ENCODE measurements at places on chromosomes 4 and X.

GRCh38 chr4:10461091-10461849 lies 4.0 kb upstream of the ZNF518B start:
- DNase-seq, result peak; percentile 75

GRCh38 chr4:109721033-109721432 lies 8.8 kb downstream of the PLA2G12A start:
- DNase-seq, result no peak

DNA sequence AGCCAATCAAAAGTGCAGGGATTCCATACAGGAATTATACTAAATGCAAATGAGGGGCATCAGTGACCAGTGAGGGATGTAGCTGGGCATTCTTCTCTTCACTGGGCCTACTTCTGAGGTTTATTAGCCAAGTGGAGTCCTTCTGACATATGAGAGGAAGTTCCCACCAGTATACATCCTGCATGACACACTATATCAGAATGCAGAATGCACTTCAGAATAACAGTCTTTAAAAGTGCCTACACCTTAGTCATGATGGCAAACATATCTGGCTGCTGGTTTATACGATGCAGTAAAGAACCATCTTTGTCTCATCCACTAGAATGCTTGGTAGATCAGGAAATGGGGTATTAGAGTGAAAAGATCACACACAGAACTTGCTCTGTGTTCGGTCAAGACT lies 180.3 kb upstream of the PPARGC1A start:
- DNase-seq, result no peak

- peak; percentile 58 for DNase-seq
Measured at GRCh38 chr4:173025131-173025530, 143.5 kb upstream of the GALNT7 start.

DNA sequence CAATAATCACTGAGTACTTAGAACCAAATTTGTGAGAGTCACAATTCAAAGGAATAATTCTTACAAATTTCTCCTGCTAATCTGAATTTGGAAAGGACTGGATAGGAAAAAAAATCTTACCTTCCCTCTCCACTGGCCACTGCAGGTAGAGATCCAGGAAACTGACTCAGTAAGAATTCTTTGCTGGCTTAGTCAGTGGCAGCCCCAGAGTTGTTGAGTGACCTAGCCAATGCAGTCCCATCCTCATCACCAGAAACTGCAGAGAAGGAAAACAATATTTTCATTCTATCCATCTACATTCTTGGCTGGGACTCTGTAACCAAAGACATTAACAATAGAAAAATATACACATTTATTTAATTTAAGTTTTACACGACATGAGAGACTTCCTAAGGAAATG lies 572.0 kb downstream of the ADGRL3 start:
- no peak for DNase-seq

- DNase-seq, result no peak
Measured at GRCh38 chr4:79609817-79610216, 201.8 kb upstream of the GK2 start.

GRCh38 chr4:166293556-166293955 lies 420.5 kb downstream of the TLL1 start:
- DNase-seq, result no peak

GRCh38 chr4:156154978-156155377 lies 201.3 kb upstream of the CTSO start:
- DNase-seq, result no peak

DNA sequence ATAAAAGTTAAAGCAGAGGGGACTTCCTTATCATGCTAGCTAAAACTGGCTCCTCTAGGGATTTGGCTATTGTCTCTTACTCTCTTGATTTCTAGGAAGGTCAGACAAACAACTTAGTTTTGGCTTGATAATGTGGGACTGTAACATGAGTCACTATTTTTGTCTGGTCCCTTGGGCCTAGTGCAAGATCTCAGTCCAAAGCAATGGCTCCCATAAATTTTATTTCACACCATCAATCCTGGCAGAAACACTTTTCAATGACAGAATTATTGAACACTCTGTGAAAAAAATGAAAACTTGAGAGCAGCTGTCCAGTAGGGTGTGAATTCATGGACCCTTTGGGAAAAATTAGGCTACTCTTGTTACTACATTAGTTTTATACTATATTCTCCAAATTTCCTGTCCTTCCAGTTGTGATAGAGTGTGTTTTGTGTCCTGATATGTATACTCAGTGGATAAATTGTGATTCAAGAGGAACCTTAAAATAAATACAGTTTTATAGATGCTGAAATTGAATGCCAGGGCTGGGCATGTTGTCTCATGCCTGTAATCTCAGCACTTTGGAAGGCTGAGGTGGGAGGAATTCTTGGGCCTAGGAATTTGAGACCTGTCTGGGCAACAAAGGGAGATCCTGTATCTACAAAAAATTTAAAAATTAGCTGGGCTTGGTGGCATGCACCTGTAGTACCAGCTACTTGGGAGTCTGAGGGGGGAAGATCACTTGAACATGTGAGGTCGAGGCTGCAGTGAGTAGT lies 10.8 kb upstream of the SNCA start:
- no peak for DNase-seq

GRCh38 chr4:117293784-117294183 lies 208.4 kb upstream of the TRAM1L1 start:
- no peak for DNase-seq

DNA sequence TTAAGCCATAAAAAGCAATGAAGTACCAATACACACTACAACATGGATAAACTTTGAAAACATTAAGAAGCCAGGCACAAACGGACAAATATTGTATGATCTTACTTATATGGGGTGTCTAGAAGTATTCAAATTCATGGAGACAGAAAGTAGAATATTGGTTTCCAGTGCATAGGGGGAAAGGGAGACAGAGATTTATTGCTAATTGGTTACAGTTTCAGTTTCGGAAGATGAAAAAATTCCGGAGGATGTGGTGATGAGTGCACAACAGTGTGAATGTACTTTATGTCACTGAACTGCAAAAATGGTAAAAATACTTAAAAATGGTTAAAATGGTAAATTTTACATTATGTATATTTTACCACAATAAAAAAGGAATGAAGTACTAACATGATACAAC lies 5.1 kb upstream of the PRDX4 start:
- no peak for DNase-seq

- DNase-seq, result no peak
Measured at GRCh38 chrX:71621603-71622002, 3.3 kb upstream of the CXCR3 start.

- DNase-seq, result no peak
Measured at GRCh38 chr4:38181286-38181685, 221.1 kb downstream of the PTTG2 start.

GRCh38 chr4:138736362-138736761 lies 279.2 kb upstream of the NOCT start:
- no peak for DNase-seq

DNA sequence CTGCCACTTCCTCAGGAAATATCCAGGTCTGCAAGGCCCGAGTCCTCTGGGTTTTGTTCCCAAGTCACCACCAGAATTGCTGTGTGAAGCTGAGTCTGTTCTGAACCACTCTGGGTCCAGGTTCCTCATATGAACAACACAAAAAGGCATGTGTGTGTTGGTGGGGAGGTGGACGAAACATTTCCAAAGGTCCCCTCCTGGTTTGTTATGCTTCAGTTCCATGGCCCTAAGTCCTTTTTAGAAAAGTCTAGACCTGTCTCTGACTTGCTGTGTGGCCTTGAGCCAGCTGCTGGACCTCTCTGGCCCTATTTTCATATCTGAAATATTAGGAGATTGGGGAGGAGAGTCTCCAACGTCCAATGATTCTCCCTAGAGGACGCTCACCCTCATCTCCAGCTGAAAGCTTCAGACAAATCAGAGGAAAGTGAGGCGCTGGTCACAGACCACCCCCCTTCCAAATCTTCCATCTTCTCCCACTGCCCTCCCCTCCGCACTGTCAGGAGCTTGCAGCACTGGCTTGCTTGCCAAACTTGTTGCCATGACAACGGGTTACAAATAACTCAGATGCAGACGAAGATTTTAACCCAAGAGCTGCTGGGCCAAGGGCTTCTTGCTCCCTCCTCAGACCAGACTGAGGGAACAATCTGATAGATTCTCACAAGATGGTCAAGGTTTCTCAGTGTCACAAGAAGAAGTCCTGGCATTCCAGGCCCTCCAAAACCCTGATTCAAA lies 64.5 kb downstream of the SMC1A start:
- DNase-seq, result no peak

DNA sequence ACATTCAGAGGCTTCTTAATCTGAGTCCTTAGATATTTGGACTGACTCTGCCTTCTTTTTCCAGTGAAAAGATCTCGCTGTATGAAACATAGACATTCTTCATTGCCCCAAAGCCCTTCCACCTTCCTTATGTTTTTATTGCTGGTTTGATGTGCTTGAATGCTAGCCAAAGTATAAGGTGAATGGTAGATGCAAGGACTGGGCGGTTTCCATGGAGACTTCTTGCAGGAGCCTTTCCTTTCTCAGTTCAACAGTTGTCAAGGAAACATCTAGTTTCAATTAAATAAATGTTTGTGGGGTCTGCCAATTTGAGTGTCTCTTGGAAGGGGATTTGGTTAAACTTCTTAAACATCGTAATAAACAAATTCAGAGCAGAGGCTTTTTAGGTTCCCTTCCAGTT lies 46.0 kb downstream of the REPS2 start:
- no peak for DNase-seq

- DNase-seq, result no peak
Measured at GRCh38 chr4:53195815-53196661, 169.8 kb downstream of the SCFD2 start.

GRCh38 chr4:128907981-128908380 lies 98.5 kb downstream of the JADE1 start:
- no peak for DNase-seq

DNA sequence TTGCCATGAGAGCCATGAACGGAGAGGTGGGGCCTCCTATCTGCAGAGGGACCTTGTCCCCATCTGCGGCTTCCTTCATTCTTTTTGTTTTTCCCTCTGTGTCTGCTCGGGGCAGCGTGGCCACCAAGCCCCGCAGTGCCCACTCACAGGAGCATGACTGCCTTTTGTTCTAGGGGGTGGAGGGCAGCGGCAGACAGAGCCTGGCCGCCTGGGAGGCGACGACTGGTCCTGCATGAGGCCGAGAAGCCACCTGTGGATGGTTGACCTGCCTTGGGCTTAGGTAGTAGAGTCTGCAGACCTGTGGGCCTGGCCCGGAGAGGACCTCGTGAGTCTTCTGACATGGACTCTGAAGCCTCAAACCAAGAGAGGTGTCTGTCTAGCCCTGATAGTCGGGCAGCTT lies 1.4 kb downstream of the RBM3 start:
- no peak for DNase-seq

DNA sequence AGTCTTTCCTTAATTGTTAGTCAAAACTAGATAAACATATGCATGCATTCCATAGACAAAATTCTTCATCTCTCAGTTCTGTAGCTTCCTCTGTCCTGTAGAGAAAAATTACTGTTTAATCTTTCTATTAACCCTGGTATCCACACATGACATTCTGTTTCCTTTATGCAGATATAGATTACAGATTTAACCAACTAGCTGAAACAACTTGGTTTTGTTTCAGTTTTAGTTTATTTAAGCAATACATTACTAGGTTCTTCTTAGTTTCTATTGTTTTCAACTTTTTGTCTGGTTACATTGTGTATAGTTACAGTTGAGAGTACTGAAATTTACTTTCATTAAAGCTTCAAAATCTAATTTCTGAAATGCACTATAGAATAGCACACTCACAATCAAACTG lies 933.9 kb upstream of the EPHA5 start:
- DNase-seq, result no peak

DNA sequence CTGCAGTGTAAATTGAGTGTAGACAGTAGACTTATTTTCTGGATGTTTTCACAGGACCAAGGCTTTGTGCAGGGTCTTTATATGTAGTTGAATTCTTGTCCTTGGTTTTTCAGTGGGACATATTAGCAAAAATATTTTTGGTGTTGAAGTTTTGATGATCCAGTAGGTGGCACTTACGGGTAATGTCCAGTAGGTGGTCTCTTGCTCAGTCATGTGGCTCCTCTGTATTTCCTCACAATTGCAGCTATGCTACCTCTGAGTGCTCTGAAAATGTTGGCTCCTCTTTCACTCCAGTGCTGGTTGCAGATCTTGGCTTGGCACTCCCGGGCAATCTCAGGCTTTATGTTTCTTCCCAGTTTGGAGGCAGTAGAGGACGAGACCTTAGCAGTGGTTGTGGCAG lies 419.8 kb upstream of the AMOT start:
- no peak for DNase-seq

GRCh38 chrX:103741879-103742278 lies 31.2 kb downstream of the TMEM31 start:
- no peak for DNase-seq

- DNase-seq, result no peak
Measured at GRCh38 chr4:1974840-1975239, 33.9 kb downstream of the NELFA start.

DNA sequence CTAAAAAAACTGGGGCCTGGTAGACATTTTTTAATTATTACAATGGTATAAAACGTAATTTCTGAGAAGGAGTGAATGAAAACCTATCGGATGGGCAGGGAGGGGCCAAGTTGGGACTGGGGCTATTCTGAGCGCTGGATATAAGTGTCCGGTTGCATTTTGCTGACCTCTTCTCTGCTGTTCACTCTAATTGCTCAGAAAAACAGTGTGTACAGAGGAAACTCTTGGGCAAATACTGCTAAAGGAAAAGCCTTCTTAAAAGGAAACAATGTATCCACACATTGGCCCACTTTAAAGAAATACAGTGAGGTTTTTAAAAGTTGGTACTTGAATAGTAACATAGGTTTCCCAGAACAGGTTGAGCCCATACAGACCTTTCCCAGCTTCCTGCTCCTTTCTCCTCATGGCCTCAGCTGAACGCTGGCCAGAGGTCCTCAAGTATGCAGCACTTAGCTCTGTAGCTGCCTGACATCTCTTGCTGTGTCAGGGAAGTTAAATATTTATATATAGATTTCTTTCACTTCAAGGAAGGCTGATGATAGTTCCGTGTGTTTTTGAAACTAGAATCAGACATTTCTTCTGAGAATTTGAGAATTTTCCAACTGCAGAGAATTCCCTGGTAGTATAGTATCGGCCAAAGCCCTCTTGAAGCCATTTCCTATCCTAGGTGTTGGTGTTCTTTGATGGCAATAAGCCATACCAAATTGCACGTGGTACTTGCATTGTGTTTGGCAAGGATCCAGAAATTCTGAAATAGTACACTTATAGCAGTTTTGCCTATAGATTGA lies 97.1 kb upstream of the SLC4A4 start:
- no peak for DNase-seq

Measured in CD4-positive, alpha-beta T cell treated with Interferon alpha-2 for 1 hour (primary cell).